ENCODE measurements at places on chromosomes 6 and 20.
A peak's percentile ranks its signal among the peaks of the same experiment; 100 is the strongest.

DNA sequence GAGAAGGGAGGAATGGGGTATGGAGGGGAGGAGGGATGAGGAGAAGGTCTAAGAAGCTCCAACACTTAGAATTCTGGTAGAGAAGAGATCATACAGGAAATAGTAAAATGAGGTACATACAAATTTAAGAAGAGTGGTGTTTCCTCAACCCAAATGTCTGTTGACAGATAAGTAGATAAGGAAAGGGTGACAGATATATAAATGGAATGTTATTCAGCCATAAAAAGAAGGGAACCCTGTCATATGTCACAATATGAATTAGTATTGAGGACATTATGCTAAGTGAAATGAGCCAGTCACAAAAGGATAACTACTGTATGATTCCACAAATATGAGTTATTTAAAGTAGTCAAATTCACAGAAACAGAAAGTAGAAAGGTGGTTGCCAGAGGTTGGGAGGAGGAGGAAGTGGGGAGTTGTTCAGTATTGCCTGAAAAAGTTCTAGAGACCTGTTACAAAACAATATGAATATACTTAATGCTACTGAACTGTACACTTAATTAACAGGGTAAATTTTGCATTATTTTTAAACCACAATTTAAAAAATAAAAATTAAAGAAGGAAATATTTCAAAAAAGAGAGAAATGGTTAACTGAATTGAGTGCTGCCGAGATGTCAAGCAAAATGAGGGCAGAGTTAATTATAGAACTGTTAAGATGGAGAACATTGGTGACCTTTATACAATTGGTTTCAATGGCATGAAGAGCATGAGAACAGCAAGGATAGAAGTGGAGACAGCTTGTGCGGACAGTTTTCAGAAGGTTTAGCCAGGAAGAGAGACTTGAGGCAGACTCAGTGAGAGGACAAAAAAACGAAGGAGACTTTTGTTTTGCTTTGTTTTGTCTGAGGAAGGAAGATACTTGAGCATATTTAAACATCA, 47.6 kb upstream of the ADGRF4 start:
- DNase-seq, result no peak

DNA sequence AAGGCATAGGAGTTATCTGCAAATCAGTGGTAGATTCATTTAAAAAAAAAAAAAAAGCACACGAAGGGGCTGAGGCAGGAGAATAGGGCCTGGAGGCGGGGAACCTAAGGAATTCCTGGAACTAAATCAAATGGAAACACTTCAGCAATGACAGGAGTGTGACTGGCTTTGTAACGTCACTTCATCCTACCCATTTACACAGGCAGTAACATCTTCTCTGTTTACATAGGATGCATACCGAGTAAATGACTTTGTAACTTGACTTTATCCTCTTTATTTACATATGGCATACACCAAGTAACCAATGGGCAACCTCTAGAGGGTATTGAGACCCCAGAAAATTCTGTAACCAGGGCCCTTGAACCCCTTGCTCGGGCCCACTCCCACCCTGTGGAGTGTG, 56.4 kb upstream of the IYD start:
- DNase-seq, result no peak

DNA sequence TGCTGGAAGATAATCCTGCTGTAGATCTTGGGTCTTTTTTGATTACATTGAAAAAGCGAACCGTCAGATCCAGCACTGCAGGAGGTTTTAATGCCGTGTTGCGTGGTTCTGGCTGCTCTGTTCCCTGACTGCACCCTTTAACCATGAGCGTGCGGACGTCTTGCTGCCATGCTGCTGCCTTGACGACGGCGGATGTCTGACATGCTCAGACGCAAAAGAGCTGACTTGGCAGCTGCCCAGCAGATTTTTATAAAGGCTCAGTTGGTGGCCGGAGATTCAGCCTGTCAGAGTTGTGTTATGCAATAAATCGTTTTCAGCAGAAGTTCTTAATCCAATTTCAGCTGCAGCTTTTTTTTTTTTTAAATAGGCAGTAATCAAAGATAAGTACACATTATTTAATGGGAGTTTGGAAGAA, 119.4 kb downstream of the JARID2 start:
- DNase-seq, result peak; percentile 88

GRCh38 chr20:33832103-33832804, 21.1 kb downstream of the CHMP4B start:
- no peak for DNase-seq

- no peak for DNase-seq
These were observed 268.4 kb downstream of the FARS2 start for GRCh38 chr6:5529733-5530132.

- DNase-seq, result no peak
These were observed 133.4 kb upstream of the CDH4 start for GRCh38 chr20:61118429-61119224.

DNA sequence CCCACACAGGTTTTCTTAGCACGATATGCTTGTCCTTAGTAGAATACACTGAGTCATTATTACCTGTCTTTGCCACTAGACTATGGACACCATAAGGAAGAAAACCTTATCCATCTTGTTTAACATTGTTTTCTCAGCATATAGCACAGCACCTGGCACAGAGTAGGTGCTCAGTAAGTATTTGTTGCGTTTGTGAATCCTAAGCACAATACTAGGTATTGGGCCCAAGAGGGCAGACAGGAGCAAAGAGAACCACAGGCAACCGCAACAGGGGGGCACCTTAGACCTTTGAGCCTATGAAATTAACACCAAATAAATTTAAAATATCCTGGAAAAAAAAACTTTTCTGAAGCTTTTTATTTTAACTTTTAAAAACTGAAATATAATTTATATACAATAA, 3.7 kb upstream of the NCOA6 start:
- no peak for DNase-seq

DNA sequence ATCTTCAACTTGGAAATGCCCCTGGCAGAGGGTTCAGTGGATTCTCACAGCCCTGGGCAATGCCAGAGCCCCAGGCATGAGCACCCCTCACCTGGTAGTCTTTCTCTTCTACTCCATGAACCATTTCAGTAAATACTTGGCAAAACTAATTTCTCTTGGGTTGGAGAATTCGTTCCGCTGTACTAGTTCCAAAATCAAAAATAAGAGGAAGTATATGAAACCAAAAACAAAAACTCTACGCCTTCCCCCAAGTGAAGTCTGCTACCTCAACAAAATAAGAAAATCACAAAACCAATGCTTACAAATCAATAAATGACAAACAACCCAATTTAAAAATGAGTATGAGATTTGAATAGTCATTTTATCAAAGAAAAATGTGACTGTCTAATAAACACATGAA, 12.6 kb downstream of the GFOD1 start:
- DNase-seq, result no peak

GRCh38 chr6:4914420-4915159, 89.2 kb downstream of the RPP40 start:
- DNase-seq, result no peak

GRCh38 chr6:387293-387741, 4.2 kb upstream of the IRF4 start:
- no peak for DNase-seq

DNA sequence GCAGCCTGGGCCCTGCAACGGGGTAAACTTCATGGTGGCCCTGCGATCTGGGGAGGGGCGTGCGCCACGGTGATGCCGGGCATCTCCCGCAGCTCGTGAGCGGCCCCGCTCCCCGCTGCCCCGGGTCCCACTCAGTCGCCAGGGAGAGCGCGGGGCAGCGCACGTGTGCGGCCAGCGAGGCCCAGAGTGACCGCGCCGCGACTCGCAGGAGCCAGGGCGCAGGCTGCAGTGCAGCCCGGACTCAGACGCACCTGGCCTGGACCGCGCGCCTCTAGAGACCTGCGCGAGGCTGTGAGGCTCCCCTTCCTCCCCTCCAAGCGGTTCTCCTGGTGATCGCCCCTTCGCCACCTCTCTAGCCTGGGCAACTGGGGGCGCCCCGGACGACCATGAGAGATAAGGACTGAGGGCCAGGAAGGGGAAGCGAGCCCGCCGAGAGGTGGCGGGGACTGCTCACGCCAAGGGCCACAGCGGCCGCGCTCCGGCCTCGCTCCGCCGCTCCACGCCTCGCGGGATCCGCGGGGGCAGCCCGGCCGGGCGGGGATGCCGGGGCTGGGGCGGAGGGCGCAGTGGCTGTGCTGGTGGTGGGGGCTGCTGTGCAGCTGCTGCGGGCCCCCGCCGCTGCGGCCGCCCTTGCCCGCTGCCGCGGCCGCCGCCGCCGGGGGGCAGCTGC, 652 bp downstream of the BMP6 start:
- DNase-seq, result no peak

DNA sequence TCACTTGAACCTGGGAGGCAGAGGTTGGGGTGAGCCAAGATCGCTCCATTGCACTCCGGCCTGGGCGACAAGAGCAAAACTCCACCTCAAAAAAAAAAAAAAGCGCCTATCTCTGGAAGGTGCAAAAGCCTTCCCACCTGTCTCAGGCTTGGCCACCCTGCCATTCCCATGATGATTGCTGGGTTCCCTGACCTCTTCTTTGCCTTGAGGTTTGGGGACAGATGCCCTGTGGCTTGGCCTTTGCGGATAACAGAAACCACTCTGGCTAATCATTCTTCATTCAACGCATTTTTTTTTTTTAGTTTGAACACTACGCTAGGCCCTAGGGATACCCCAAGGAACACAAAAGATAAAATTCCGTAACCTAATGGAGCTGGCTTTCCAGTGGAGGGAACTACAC, 6.8 kb upstream of the HMGA1 start:
- DNase-seq, result no peak

DNA sequence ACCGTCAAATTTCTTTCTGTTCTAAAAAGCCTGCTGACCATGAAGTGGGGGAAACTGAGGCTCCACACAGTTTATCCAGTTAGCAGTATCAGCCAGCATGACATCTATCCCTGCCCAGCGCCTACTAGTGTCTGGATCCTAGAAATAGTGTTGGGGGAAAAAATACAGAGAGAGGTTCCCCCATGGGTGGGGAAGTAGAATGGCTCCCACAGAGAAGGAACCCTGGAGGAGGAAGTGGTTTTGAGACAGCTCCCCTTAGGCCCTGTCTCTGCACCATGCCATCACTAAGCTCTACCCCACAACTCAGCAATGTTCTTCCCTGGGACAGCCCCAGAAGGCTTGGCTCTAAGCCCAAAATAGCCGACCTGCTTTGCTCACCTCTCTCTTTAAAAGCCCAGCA, 153.4 kb downstream of the MBOAT1 start:
- DNase-seq, result no peak

GRCh38 chr6:137845460-137845859, 21.6 kb upstream of the TNFAIP3 start:
- no peak for DNase-seq

- no peak for DNase-seq
These were observed 114.3 kb upstream of the HDAC2 start for GRCh38 chr6:114085211-114085610.

- DNase-seq, result peak; percentile 73
These were observed 5.1 kb downstream of the DEF6 start for GRCh38 chr6:35302604-35303241.

DNA sequence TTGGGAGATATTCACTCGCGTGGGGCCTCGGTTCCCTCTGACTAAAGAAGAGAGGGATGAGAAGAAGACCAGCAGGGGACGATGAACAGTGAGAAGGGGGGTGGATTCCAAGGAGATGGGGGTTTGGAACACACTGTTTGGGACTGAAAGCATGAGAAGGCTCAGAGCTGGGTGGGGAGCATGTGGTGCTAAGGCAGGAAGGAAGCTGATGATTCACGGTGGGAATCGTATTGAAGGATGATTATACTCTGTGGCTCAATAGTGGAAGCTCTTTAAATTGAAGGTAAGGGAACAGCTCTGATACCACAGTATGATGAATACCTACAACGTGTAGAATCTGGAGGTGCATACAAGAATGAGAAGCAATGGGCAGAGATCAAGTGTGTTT, 117.5 kb upstream of the KCNK16 start:
- DNase-seq, result no peak

- DNase-seq, result peak; percentile 85
These were observed at the start of gene FOXC1 for GRCh38 chr6:1609648-1610496. FOXC1 (plus strand) TSS chr6:1609915; CDS start chr6:1610446, 531 bp downstream.

DNA sequence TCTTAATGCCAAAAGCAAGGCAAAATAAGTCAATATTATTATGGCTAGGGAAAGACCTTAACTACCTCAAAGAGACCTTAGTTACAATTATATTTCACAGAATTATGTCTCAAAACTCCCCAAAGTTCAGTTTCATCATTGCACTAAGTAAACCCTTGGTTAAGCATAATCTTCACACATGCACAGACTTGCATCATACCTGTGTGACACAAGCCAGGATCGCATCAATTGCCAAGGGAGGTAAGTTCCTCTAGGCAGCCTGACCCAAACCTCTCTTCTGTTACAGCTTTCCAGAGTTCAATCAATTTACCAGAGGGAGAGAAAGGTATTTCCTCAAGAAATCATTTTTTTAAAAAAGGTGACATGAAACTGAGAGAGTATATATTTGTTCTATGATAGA, 31.9 kb upstream of the PRSS35 start:
- no peak for DNase-seq

Data from lower lobe of right lung (tissue), 2 donors.